ENCODE measurements at places on chromosomes 2 and 18. TPM values are rescaled to one million over a fixed set of nuclear protein-coding genes. Genes with fewer than 3 reads are reported as not detected.

DNA sequence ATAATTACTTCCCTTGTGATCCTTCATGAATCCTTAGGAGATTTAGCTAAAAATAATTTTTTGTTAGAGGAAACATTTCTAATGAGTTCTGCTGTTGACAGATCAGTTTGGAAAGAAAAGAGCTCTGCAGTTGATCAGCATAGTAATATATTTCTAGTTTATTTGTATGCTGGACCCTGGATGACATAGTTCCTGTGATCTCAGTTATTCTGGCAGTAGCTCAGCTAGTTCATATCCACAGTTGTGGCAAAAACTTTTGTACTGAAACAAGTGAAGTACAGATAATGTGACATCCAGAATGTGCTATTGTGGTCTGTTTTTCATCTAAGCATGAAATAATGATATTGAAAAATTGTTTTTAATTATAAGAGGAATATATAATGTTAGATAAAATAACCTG, 33.7 kb downstream of the ABI2 start:
- peak overlapping the region; percentile 0 for H3K27ac ChIP-seq
- H3K4me1 ChIP-seq = peaks cover 5% of the 10 kb centered on the region
- DNase-seq = no peak
- no peak overlapping the region for H3K4me3 ChIP-seq

- H3K27ac ChIP-seq = no peak overlapping the region
- H3K36me3 ChIP-seq = no peaks in the 10 kb centered on the region
- H3K4me1 ChIP-seq = no peaks in the 10 kb centered on the region
Observed at GRCh38 chr18:67682516-67682915, 166.0 kb upstream of the DSEL start.

- H3K27ac ChIP-seq = no peak overlapping the region
- peaks cover 39% of the 10 kb centered on the region for H3K4me1 ChIP-seq
- no peak for DNase-seq
- no peak overlapping the region for H3K4me3 ChIP-seq
Observed at GRCh38 chr2:64534363-64534762, 10.2 kb downstream of the AFTPH start.

ELOA2 gene
- total RNA-seq = not detected

RSAD2 gene
- total RNA-seq = not detected

C2orf81 gene
- total RNA-seq = 2.4 TPM

TEKT4 gene
- not detected for total RNA-seq

All from osteocyte (in vitro differentiated cells).